ENCODE measurements at places on chromosomes 12 and 14.

- no peak for DNase-seq
Measured at GRCh38 chr14:24071144-24071697, at the start of gene CPNE6. TSS of gene CPNE6 (plus strand) at chr14:24071562. CDS start at chr14:24072937, 1,375 bp downstream.

- DNase-seq = no peak
Measured at GRCh38 chr12:21599143-21599999, 5.3 kb downstream of the GYS2 start.

- no peak for DNase-seq
Measured at GRCh38 chr12:92558806-92559205, 144.0 kb upstream of the PLEKHG7 start.

- DNase-seq = no peak
Measured at GRCh38 chr12:5191803-5192538, 148.3 kb downstream of the KCNA5 start.

DNA sequence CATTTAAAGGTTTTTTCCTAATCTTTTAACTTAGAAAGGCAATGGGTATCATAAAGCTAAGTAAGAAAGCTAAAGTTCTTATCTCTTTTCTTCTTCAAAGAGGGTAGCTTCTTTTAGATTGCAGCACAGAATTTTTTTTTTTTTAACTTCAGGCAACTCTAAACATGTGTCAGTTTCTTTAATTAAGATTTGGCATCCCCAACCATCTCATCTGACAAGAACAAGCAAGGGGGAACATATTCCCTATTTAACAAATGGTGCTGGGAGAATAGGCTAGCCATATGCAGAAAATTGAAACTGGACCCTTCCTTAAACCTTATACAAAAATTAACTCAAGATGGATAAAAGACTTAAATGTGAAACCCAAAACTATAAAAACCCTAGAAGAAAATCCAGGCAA is 14.3 kb upstream of the IFNG start:
- no peak for DNase-seq

All from fibroblast of upper back skin (primary cell).